Omental fat pad (tissue), 4 donors: ENCODE measurements at places on chromosomes 1 and 21. TPM values are rescaled to one million over a fixed set of nuclear protein-coding genes. Genes with fewer than 3 reads are reported as not detected.

GRCh38 chr1:181930187-181930586 lies 131.3 kb downstream of the ZNF648 start:
- no peak for DNase-seq

DNA sequence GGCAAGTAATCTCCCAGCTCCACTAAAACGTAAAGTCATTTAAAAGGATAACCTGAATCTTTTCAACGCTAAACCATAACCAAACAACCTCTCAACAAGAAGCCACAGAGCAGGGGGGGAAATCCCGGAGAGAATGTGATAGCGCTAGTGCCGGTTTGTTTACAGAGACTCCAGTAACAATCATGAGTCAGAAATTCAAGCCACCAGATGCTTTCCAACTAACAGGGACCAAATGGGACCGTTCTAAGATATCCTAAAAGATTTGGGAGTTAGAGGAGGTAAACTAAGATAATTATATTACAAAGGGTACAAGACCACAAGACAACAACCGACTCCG lies 825 bp downstream of the DCAF8 start:
- DNase-seq: no peak

Gene ADORA1
- 4.3 TPM for total RNA-seq

DNA sequence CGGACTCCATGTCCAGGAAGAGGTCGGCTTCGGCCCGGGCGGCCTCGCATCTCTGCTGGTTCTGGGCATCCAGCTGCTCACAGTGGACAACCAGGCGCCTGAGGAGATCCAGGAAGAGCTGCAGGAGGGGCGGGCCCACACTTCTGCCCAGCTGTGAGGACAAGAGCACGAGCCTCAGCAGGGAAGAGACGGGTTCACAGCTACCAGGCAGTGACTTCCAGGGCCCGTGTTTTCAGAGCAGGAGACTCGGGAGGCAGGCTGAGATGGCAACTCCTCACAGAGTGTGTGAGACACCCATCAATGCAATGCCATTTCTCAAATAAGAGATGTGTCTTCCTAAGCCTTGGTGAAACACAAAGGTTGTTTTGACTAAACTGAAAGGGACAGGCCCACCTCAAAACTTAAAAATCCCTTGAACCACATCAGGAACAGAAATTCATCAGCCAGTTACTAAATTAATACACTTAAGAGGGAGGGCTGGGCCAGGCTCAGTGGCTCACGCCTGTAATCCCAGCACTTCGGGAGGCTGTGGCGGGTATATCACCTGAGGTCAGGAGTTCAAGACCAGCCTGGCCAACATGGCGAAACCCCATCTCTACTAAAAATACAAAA lies 43.4 kb downstream of the URB1 start:
- no peak for DNase-seq

GRCh38 chr1:235709018-235709417 lies 59.4 kb upstream of the GNG4 start:
- no peak for DNase-seq

DNA sequence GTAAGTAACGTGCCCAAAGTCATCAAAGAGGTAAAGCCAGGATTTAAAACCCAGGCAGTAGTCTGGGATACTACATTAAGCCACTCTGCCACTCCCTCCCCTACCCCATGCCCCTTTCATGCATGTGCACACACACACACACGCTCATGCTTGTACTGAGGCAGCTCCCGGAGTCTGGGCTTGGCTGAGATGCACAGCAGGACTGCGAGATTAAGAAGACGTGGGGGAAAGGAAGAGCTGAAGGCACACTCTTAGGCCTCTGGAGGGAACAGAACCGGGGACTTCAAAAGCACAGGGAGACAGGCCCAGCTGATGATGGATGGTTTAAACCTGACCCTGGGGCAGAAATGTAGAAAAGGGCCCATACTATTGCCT lies 98.3 kb downstream of the GLIS1 start:
- DNase-seq: no peak

Gene FAM229A
- total RNA-seq: 13.4 TPM

- no peak for DNase-seq
Observed at GRCh38 chr1:925561-926421, 2.1 kb downstream of the SAMD11 start.

DNA sequence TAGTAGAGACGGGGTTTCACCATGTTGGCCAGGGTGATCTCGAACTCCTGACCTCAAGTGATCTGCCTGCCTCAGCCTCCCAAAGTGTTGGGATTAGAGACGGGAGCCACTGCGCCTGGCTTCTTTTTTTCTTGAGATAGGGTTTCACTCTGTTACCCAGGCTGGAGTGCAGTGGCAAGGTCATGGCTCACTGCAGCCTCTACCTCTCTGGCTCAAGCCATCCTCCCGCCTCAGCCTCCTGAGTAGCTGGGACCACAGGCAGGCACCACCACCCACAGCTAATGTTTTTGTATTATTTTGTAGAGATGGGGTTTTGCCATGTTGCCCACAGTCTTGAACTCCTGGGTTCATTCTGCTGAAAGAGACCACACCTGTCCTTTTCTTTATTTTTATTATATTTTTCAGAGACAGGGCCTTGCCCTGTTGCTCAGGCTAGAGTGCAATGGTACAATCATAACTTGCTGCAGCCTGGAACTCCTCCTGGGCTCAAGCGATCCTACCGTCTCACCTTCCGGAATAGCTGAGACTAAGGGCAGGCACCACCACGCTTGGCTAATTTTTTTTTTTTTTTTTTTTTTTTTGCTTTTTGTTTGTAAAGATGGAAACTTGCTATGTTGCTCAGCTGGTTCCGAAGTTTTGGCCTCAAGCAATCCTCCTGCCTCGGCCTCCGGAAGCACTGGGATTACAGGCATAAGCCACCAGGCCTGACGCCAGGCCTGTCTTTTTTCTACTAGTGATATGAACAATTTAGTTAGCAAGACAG lies 3.1 kb downstream of the LMNA start:
- no peak for DNase-seq

Gene CELA3A
- total RNA-seq: 2.4 TPM

DNA sequence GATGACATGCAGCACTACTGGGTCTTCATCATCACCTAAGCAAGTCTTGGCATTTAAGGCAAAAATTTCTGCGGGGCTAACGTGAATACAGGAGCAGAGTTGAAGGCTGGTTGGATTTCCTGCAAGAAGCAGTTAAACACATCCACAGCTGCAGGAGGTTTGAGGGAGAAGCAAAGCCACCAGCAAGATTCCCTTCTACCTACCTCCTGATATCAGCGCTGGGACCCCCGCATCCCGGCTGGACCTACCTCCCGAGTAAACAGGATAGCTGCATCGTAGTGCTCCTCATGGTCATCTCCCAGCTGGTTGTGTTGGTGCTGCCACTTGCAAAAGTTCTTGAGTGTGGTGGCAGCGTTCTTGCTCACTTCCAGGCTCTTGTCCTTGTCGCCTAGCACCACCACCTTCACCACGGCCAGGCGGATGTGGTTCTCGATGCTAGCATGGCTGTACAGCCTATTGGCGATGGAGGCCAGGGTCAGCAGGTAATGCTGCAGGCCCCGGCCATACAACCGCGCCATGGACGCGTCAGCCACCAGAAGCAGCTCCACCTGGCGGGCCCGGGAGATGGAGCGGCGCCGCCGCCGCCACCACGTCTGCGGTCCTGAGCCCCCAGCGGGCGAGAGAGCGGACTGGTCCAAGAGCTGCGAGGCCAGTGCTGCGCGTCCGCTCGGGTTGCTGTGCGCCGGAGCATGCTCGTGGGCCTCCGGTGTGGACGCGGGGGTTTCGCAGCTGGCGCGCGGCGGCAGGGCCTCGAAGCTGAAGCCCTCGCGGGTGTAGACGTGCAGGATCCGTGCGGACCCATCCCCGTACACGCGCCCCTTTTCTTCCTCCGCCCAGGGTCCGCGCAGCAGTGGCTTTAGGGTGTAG lies 1.6 kb downstream of the ADAMTS5 start:
- no peak for DNase-seq

DNA sequence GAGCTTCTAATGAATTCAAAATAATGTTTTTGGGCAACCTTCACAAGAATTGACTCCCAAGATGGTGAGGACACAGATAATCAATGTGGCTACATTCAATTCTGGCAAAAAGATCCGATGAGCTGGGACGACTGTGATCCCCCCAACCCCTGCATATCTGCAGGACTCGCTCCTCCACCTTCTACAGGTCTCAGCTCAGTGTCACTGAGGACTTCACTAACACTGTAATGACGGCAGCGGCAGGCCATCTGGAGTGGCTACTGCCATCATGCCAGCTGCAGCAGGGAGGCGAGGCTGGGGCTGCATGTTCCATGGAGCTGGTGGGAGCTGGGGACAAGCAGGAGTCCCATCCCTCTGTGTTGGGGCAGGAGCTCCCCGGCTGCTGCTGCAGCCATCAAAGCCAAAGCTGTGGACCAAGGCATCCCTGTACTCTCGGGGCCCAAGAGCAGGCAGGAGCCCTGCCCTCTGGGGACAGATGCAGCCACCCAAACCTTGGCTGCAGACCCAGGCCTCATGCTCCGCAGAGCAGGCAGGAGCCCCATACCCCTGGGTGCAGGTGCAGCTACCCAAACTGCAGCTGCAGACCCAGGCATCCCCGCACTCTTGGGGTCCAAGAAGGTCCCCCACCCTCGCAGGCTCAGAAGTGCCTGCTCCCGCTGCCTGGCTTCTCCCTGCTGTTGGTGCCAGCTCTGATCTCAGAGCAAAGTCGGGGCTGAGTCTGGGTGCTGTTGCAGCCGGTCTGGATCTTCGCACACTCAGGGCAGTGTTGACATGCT lies 12.2 kb upstream of the DHRS3 start:
- DNase-seq: no peak

DNA sequence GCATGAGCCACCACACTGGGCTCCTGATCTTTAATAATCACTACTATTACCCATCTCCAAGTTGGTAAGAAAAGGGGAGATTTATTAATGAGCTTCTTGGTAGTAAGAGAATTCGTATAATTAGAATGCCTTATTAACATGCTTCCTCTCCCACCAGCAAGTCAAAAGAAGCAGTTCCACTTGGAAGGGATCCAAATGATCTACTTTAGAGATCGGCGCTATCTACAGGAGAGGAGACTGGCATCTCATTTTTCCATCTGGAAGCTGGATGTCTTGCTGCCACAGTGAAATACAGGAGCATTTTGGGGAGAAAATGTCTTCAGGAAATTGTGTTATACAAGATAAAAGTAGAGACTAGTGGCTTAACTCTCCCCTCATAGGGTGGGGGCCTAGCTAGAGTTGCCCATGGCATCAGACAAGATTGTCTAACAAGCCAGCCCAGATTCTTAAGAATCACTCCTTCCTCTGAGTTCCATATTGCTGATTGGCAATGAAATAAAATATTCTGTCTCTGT lies 33.6 kb upstream of the CAMSAP2 start:
- DNase-seq: no peak

DNA sequence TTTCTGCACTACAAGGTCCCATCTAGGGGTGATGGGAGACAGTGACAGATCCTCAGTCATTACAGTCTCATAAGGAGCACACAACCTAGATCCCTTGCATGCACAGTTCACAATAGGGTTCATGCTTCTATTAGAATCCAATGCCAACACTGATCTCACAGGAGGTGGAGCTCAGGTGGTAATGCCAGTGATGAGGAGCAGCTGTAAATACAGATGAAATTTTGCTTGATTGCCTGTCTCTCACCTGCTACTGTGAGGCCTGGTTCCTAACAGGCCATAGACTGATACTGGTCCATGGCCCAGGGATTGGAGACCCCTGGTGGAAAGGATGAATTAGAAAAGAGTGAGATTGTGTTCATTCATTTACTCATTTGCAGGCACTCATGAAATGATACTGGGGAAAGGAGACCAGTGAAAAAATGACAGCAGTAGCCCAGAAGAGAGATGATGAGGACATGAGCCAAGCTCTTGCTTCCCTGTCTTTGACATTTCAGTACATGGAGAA lies 251.6 kb upstream of the DUSP10 start:
- DNase-seq: no peak

DNA sequence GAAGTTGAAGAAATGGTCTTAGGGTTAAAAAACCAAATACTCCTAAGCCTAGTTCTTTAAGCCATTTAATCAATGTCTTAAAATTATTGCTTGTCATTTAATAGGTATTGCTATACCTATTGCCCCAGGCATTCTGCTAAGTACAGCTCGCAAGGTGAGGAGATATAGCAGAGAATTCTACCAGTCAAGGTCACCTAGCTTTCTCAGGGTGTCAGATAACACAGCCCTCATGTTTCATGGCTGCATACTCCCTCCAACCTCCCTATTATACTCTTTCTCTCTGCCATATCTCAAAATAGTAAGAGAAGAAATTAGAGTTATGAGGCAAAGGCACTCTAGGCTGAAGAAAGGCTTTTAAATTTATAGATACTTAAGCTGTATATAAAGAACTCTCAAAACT lies 68.4 kb upstream of the GPR88 start:
- DNase-seq: no peak

Gene ATP6V1G3
- not detected for total RNA-seq

- no peak for DNase-seq
Observed at GRCh38 chr1:30845904-30846290, 62.7 kb downstream of the SDC3 start.

DNA sequence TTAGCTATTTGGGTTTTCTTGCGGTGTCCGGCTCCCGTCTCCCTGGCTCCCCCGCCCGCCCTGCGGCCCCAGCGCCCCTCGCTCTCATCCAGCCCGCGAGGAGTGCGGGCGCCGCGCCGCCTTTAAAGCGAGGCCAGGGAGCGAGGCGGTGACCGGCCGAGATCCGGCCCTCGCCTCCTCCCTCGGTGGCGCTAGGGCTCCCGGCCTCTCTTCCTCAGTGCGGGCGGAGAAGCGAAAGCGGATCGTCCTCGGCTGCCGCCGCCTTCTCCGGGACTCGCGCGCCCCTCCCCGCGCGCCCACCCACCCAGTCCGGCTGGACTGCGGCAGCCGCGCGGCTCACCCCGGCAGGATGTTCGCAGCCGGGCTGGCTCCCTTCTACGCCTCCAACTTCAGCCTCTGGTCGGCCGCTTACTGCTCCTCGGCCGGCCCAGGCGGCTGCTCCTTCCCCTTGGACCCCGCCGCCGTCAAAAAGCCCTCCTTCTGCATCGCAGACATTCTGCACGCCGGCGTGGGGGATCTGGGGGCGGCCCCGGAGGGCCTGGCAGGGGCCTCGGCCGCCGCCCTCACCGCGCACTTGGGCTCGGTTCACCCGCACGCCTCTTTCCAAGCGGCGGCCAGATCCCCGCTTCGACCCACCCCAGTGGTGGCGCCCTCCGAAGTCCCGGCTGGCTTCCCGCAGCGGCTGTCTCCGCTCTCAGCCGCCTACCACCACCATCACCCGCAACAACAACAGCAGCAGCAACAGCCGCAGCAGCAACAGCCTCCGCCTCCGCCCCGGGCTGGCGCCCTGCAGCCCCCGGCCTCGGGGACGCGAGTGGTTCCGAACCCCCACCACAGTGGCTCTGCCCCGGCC lies 492 bp downstream of the HLX start:
- no peak for DNase-seq

GRCh38 chr1:224637936-224638335 lies 21.8 kb downstream of the CNIH3 start:
- no peak for DNase-seq

- DNase-seq: no peak
Observed at GRCh38 chr1:1853593-1854257, 37.2 kb downstream of the GNB1 start.

DNA sequence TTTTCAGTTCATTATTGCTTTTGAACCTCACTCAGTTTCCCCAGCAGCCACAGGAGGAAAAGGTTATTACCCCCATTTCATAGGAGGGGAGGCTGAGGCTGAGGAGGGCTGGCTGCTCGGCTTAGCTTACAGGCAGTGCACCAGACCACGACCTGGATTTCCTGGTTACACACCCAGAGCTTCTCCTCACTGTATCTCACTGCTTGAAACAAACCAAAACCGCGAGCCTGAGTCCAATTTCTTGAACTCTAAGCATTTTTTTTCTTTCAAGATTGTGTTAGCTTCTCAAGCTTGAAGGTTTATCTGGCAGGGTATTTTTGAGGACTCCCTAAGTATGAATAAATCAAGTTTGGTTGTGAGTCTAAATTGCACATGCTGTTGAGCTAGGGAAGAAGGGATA lies 188.9 kb upstream of the EDN2 start:
- no peak for DNase-seq

GRCh38 chr21:46091118-46091517 lies 6.8 kb upstream of the COL6A2 start:
- DNase-seq: peak; percentile 6

Gene ORC1
- total RNA-seq: 0.25 TPM
